Mesothelial cell of epicardium (in vitro differentiated cells): ENCODE measurements at places on chromosomes 7 and 10. TPM values are rescaled to one million over a fixed set of nuclear protein-coding genes. Genes with fewer than 3 reads are reported as not detected.

The LIPJ gene
- 0.18 to 0.47 TPM (median 0.22 TPM) in 3 replicates for total RNA-seq

The RPEL1 gene
- not detected in 3 replicates for total RNA-seq

The SCD gene
- 157 to 162 TPM (median 159 TPM) in 3 replicates for total RNA-seq

The PNLIPRP1 gene
- not detected in 3 replicates for total RNA-seq

The TAS2R16 gene
- not detected in 3 replicates for total RNA-seq

The GRM3 gene
- not detected in 3 replicates for total RNA-seq

The TBX20 gene
- 8.1 to 9.4 TPM (median 8.2 TPM) in 3 replicates for total RNA-seq

The BTBD16 gene
- not detected in 3 replicates for total RNA-seq

The RALA gene
- total RNA-seq, result 28.4 to 29.9 TPM (median 28.6 TPM) in 3 replicates

The TMEM184A gene
- total RNA-seq, result 4.3 to 5.0 TPM (median 5.0 TPM) in 3 replicates

The UTF1 gene
- total RNA-seq, result not detected in 3 replicates

The STYXL1 gene
- total RNA-seq, result 35.3 to 40.7 TPM (median 39.9 TPM) in 3 replicates

The GPR85 gene
- 1.8 to 2.2 TPM (median 2.1 TPM) in 3 replicates for total RNA-seq

The CUL1 gene
- total RNA-seq, result 60.3 to 63.6 TPM (median 60.9 TPM) in 3 replicates

The CRYGN gene
- 9.4 to 12.2 TPM (median 10.5 TPM) in 3 replicates for total RNA-seq

The HKDC1 gene
- total RNA-seq, result 0.14 TPM in 1 of 3 replicates, not detected in the others
